ENCODE measurements at places on chromosomes 5 and 9.

GRCh38 chr5:151663617-151664293 is 23.0 kb downstream of the SPARC start:
- DNase-seq: no peak

DNA sequence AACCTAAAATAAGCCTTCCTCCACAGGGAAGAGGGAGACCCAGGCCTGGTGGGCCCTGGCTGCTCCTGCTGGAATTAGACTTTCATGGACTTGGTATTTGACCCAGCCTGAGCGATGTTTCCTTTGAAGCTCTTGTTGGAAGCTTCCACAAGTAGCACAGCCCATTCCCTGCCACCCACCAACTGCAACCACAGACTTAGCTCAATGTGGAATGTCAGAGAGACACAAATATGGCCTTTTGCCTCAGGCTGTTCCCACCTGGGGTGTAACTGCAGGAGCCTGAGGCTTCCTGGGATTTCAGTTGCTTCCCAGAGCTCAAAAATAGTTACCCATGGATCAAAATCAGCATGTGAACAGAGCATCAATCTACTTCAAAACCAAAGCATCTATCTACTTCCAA is 70.3 kb upstream of the LHFPL2 start:
- no peak for DNase-seq

GRCh38 chr9:86945728-86946200 is 1.5 kb downstream of the GAS1 start:
- DNase-seq: no peak

- no peak for DNase-seq
These were observed 189.6 kb downstream of the ICE1 start for GRCh38 chr5:5612096-5612495.

DNA sequence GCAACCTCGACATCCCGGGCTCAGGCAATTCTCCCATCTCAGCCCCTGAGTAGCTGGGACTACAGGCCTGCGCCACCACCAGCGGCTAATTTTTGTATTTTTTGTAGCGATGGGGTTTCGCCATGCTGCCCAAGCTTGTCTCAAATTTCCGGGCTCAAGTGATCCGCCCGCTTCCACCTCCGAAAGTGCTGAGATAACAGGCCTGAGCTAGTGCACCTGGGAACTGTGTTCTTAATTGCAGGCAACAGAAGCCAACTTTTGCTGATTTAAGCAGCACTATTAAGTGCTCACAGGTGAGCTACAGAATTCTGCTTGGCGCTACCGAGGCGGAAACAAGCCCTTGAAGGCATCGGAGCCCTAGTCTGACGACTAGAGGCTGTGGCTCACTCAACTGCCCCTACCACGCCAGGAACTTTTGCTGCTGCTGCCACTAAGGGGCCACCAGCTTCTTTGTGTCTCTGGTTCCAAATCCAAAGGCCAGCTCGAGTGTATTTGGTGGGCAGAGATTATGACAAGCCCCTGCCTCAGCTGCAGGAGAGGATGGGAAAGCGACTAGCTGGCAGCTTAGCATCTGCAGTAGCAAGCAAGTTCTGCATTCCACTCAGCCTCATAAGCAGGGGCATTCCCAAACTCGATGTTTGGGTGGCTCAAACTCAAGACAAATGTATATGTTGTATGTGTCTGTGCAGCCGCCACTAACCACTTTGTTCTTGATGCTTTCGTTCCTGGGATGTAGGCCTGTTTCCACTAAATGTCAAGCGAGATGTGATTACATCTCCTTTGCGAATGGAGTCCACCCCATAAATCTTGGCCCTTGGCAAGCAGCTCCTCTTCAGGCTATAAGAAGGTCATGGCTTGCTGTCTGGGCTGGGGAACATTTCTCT is 10.6 kb upstream of the HMCN2 start:
- DNase-seq: no peak

- no peak for DNase-seq
These were observed 275.8 kb upstream of the RIOK2 start for GRCh38 chr5:97458851-97459250.

DNA sequence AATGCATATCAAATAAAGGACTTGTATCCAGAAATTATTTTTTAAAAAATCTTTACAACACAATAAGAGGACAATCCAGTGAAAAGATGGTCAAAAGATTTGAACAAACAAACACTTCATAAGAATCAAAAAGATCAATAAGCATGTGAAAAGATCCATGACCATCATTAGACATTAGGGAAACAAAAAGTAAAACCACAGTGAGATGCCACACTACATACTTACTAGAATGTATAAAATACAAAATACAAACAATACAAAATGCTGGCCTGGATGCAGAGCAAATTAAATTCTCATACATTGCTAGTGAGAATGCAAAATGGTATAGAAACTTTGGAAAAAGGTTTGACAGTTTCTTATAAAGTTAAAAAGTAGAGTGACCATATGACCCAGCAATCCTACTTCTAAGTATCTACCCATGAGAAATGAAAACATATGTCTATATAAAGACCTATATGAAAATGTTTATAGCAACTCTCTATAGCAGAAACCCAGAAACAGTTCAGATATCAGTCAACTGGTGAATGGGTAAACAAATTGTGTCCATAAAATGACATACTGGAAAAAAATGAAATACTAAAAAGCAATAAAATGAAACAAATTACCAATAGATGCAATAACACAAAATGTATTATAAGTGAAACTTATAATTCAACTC is 426.1 kb downstream of the RAB3C start:
- no peak for DNase-seq

DNA sequence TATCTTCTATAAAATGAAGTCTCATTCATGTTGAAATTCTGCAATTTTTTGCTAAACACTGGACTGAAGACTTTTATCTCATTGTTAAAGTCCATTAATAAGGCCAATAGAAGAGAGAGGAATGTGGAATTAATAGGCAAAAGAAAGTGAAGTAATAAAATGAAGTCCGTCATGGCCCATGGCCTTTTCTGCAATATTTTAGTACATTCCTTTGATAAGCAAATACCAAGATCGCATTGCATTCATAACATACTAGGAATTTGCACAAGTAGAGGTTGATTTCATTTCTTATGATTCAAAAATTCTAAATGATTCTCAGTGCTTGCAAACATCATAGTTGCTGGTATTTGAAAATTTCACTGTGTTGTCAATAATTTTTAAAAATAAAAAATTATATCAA is 664.0 kb downstream of the NR2F1-AS1 start:
- no peak for DNase-seq

DNA sequence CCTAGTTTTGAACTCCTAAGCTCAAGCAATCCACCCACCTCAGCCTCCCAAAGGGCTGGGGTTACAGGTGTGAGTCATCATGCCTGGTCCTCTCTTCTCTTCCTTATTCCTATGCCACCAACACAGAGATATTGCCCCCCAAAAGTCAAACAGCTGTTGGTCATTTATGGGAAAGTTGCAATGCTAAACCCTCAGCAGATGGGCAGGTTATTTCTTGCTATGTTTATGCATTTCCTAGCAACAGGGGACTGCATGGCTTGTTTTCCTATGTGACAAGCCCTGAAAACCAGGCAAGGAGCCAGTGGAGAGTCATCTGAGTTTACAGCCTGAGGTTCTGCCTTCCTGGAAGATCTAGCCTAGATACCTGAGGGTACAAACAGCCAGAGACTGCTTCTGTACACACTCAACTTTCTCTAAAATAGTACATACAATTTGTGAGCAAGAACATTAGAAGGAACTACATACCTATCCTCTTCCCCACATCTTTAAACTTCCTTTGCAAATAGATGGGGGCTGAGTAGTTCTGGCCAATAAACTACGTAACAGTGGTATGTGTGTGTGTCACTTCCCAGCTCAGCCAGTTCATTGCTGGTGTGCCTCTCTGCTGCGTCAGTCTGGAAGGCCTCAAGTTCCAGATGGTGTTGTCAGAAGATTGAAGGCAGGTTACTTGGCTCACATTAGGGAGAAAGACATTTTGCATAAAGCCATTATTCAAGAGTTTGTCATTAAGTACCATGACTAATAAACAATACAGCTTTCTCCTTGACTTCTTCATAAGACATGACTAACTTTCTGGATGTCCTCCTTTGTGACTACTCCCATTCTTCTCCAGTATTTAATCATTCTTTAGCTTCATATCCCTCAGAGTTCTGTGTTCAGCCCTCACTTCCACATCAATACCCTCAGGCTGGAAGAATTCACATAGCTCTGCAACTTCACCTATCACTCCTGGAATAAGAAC is 65.3 kb downstream of the CSNK1A1 start:
- no peak for DNase-seq

- no peak for DNase-seq
These were observed 2.2 kb downstream of the FAM219A start for GRCh38 chr9:34456151-34456550.

DNA sequence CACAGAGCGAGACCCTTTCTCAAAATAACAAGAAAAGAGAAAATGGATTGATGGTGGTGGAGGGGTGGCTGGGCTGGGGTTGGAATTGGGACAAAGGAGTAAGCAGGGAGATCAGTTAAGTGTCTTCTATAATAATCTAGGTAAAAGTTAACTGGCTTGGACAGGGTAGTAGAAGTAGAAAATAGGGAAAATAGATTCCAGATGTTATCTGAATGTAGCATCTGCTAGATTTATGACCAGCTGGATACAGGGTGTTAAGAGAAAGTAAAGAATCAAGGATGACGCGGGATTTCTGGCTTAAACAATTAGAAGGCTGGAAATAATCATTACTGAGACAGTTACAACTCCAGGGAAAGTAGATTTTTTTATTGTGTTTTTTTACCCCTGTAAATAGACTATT is 13.0 kb downstream of the PPP6C start:
- DNase-seq: no peak

- DNase-seq: no peak
These were observed 22.1 kb upstream of the NDST1 start for GRCh38 chr5:150485693-150486401.

- no peak for DNase-seq
These were observed 12.2 kb upstream of the SLC22A4 start for GRCh38 chr5:132281856-132282614.

DNA sequence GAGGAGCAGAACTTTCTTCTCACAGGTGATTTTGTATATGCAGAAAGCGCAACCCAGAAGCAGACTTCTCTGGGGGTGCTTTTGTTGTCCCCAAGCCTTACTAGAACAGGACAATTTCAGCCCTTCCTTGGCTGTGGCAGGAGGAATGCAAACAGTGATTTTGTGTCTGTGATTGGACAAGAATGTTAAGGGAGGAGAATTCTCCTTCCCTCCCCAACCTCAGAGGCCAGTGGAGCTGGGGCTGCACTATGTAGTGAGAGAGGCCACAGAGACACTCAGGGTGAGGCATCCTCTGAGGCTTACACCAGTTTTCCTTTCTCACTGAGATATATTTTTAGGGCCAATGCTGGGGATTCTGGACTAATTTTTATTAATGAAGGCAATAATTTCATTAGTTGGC is 58.8 kb downstream of the ZNF366 start:
- DNase-seq: no peak

DNA sequence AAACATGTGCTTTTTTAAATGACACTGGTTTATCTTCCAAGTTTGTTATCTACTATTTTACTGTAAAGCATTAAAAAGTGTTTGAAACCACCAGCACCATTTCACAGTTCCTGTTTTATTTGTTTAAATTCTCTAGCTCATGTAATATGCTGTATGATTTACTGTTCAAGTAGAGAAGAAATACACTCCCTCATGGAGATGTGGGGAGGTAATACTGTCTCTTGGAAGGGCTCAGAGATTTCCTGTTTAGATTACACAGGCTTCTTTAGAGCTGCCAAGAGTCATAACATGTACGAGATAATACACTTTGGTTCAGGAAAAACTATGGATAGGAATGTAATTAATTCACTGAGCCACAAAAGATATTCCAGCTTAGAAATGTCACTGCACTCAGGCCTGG is 135.0 kb upstream of the CCDC152 start:
- DNase-seq: no peak

DNA sequence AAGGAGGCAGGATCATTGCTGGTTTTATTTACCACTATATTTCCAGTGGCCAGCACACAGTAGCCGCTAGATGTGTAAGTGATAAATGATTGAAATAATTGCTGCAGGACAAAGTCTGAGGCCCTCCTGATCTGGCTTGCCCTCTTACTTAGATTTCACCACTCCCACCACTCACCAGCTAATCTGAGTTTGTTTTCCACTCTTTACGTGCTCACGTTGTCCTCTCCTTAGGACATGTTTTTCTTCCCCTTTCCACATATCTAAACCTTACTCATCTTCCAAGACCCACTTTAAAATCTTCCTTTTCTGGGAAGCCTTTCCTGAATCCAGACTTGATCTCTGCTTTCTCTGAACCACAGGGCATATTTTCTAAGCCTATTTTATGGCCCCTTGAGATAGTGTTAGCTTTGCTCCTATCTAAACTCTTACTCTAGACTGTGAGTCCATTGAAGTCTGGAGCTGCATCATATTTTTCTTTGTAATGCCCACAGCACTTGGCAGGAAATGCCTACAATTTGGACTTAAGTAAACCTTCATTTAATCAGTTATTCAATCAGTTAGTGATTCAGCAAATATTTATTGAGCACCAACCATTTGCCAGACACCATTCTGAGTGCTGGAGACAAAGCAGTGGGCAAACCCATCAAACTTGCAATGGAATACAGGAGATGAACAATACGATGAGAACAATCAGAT is 2.4 kb downstream of the TLR4 start:
- DNase-seq: no peak

DNA sequence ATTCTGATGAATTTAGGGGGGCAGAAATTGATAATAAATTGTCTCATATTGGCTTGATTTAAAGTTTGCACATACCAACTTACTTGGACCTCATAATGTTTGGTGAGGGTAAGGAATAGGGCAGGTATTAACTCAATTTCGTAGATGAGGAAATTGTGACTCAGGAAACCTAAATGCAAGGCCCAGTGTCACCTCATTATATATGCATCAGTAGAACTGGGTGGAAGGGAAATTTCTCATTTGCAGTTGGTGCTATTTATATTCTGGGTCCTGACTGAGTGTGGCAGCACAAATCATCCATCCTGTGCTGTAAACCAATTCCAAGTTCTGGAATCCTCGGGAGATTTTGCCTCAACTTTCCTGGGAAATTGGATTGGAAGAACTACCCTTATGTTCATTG is 103.0 kb downstream of the SPATA31D1 start:
- no peak for DNase-seq

- DNase-seq: no peak
These were observed 250.8 kb upstream of the KLF4 start for GRCh38 chr9:107740088-107740980.

All from CD4-positive, alpha-beta T cell treated with Interleukin-12 subunit alpha and Interleukin-12 subunit beta, for 1 hour (primary cell).